Posterior vena cava (tissue), 2 donors: ENCODE measurements at places on chromosomes 7 and 10.

- DNase-seq = no peak
These were observed 15.6 kb upstream of the LMTK2 start for GRCh38 chr7:98091061-98091460.

DNA sequence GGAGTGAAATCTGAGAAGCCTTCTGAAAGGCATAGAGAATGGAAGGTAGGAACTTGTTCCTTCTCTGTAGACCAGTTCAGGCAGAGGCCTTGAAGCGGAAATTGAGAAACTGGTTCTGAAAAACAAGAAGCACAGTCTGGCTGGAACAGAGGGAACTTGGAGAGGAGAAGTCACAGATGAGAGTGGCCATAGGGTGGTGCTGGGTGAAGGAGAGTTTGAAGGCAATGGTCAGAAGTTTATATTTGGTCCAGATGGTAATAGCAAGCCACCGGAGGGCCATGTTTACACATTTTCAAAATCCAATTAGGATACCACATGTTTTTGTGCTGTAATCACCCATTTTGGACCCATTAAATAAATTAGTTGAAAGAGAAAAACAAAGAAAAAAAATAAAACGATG lies 692.5 kb downstream of the INHBA start:
- DNase-seq = no peak

GRCh38 chr7:134703782-134704181 lies 57.1 kb downstream of the BPGM start:
- DNase-seq = no peak

- DNase-seq = peak; percentile 81
These were observed 50.0 kb downstream of the AMZ1 start for GRCh38 chr7:2737771-2738540.

- no peak for DNase-seq
These were observed 266.1 kb downstream of the MTERF1 start for GRCh38 chr7:91614431-91614830.

DNA sequence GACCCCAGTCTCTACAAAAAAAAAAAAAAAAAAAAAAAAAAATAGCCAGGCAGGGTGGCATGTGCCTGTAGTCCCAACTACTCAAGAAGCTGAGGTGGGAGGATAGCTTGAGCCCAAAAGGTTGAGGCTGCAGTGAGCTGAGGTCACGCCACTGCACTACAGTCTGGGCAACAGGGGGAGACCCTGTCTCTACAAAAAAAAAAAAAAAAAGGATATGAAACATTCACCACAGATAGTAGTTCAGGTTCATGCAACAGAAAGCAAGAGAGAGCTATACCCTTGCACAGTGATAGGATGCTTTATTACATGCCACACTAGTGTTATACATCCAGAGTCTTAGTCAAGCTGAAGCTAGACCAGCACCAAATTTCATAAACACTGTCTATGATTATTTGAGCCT lies 148.4 kb upstream of the KAT6B start:
- DNase-seq = no peak

DNA sequence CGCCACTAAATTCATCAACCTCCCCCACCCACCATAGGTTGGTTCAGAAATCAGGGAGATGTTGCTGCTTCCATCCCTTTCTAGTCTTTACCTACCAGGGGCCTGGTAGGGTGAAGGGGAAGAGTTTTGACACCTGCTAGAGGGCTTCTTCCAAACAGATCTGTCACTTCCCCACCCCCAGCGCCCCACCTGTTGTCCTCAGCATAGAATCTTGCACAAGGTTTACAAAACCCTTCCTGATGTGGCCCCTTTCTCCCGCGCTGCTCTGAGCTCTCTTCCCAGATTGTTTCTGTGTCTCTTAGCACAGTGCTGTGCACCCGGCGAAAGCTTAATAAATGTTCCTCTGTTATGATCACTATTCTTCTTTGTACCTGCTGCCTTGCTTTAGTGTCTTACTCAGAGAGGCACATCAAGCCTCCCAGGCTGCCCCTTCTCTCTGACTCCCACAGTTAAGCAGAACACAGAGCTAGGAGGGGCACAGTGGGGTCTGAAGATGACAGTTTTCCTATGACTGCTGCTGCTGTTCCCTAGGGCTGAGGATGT lies 11.2 kb upstream of the C10orf95 start:
- no peak for DNase-seq

- no peak for DNase-seq
These were observed 66.2 kb downstream of the CTBP2 start for GRCh38 chr10:125093974-125094705.

DNA sequence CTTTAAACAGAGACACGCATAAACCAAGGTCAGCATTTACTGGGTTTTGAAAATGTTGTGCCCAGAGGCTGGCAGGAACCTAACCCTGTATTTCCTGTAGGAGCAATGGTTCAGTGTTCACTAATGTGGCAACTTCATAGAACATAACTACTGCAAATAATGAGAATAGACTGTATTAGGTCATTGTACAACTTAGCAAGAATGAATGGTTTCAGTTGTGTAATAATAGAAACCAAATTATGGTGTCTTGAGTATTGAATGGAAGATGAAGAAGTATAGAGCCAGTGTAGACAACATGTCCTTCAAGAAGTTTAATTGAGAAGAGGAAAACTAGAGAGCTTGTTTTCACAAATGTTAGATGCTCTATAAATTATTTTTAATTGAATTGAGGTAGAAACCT lies 172.5 kb downstream of the BUB3 start:
- DNase-seq = no peak

DNA sequence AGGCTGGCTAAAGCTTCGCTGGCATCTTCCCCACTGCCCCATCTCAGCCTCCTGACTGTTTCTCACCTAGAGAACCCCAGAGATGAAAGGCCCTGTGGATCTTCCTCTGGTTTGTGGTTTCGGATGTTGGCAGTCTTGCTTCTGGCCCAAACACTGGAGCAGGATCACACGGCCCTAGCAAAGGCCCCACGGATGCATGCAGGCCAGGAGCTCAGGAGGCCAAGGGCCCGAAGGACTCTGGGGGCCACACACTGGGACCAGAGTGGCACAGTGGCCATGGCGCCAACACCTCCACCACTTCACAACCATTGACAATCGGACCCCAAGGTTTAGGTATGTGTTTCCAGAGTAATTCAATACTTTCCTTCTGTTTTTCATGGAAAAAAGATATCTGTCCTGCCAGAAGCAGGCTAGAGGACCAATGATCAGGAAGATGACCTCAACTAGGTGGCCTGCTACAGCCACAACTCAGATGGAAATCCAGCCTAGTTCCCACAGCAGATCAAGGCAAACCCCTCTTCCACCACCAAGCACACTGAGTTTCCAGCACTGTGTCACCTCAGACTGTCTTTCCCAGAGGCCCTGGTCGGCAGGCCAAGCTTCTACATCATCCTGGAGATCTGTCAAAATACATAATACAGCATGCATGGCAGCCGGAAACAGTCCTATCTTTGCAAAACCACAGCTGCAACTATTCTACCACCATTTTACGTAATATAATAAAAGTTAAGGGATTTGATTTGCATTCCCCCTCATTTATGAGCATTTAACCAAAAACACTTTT lies 53.0 kb downstream of the CTBP2 start:
- DNase-seq = no peak

DNA sequence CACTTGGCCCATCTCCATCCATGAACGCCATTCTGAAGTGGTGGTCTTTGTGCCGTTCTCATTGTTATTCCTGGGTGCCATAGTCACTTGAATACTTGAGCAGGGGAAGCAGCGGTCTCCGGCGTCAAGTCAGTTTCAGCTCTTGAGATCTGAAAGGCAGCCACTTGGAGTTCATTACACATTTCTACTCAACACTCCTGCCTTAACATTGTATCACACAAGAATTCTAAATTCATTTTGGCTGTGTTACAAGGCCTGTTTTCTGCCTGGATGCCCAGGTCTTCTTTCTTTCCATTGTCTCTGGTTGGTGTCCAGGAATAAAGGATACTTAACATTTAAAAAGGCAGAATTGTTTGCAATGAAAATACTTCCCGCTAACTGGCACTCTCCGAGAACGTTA lies 69.0 kb upstream of the RAB11FIP2 start:
- DNase-seq = no peak

- no peak for DNase-seq
These were observed 134.1 kb upstream of the TCERG1L start for GRCh38 chr10:131445623-131446022.

GRCh38 chr7:28083164-28083997 lies 97.2 kb downstream of the JAZF1 start:
- no peak for DNase-seq

- no peak for DNase-seq
These were observed 66.9 kb downstream of the ZNRF2 start for GRCh38 chr7:30351286-30351685.

DNA sequence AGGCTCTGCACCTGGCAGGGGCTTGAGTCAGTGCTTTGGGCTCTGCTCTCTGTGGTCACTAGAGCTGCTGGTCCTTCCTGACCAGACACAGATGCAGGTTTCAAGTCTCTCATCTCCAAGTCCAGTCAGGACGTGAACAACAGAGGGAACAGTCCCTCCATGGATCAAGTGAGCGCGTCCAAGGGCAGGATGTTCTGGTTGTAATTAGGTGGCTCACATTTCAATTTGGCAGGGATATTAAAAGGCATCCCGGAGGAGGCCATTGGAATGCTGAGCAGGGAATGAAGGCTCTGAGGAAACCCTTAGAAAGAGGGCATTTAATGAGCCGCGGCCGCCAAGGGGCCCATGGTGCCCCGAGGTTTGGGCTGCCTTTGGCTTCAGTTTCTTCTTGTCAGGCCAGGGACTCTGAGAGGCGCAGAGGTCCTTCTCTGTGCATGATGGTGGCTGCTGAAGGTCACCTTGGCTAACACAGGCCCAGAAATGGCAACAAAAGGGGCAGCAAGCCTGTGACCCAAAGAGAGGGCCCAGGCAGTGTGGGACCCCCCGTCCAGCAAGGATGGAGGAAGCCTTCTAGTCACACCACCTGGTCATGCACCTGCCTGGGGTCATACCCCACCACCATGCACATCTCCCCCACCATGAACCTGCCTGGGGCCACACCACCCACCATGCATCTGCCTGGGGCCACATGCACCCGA lies 30.7 kb upstream of the INPP5A start:
- DNase-seq = peak; percentile 77

DNA sequence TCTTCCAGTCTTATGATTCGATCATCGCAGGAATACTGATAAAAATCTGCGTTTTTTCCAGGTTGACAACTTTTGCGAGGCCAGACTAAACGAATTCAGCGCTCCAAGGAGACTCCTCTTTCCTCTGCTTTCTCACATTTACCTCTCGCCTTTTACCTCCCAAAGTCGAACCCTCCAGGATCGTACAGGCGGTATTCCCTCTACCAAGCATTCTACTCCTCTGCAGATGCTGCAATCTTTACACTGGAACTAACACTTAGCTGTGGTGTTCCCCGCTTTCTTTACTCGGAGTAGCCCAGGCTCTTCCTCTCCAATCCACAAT lies 449 bp downstream of the NUDT5 start:
- no peak for DNase-seq

DNA sequence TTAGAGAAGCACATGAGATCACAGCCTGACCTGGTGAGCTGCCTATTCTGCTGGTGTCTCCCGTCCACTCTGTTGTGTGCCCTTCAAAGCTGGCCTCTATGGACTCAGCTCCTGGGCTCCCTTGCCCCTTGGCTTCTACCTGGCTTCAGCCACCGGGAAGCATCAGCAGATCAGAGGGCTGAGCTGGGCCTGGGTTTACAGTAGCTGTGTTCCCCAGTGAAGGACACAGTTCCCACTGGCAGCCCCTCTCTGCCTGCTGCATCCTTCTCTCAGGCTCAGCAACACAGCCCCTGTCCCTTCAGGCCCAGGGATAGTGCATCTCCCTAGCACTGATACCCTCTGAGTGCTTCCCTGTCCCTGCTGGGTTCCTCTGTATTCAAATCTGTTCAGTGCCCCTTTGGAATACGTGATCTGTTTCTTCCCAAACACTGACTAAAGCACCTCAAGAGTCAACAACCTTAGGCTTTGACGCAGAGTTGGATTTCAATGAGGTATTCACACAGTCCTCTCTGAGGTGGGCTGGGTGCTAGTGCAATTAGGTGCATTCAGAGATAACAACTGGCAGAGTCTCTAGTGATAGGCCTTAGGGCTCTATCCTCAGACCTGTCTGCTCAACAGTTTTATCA lies 109.8 kb downstream of the GRID1 start:
- no peak for DNase-seq

DNA sequence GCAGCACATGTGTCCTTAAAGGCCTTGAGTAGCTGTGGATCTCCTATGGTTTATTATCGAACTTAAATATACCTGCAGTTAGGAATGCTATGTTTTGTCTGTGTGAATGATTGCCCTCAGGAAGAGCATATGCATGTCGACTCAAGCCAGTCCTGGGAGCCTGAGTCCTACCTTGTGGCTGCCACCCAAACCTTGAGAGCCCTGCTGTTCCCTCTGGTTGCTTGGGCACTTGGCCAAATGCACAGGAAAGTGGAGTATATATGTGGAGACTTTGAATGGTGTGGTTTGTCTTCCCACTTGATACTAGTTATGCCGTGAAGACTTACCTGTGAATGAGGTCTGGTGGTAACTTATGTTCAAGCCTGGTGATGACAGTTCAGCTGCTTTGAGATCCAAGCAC lies 409.8 kb downstream of the LRMDA start:
- DNase-seq = no peak

GRCh38 chr10:103708627-103709288 lies 146.6 kb downstream of the SH3PXD2A start:
- no peak for DNase-seq

GRCh38 chr10:96873756-96874467 lies 41.8 kb downstream of the LCOR start:
- DNase-seq = no peak

DNA sequence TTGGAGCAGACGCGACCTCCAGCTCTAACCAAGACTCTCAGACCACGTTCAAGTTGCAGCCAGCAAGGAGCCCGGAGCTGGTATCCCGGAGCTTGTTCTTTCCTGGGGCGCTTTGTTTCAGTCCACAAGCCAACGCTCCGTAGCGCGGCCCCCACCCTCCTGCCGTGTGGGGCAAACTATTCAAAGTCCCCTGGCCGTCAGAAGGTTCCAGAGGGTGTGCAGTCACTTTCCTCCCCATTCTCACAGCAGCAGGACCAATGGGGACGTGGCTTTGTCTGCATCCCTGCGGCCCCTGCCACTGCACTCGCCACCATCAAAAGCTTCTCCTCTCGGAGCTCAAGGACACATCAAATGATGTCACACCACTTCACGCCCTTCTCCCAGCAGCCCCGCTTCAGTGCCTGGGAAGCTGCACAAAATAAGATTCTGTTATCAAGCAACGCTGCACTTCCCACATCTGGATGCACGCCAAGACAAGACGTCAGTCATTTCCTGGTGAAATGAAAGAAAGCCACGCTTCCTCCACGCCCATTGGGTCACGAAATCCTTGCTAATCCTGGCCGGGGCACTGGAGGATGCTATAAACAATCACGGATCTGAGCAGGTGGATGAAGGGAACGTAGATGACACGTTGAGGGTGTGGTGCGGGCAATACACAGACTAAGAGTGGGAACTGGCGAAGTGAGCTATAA lies 348.2 kb downstream of the PTPRN2 start:
- peak; percentile 72 for DNase-seq

DNA sequence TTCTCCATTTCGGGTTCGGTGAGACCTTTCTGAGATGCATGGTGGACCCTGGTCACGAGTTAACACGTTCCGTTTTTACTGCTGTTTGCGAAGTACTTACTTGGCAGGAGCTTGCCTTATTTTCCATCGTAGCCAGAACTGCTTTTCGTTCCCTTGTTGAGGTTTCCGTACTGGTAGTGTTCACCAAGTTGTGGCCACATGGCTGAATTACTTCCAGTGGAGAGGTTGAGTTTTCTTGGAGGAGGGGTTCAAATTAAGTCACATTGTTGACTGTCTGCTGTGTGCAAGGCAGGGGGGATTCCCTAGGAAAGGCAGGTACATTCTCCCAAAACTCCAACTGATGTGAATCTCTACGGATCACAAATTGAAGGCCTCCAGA lies 4.0 kb downstream of the MXI1 start:
- no peak for DNase-seq

- peak; percentile 16 for DNase-seq
These were observed 41.2 kb downstream of the PAX2 start for GRCh38 chr10:100786591-100786990.
